ENCODE measurements at places on chromosomes 13 and 19.

- no peak for DNase-seq
Measured at GRCh38 chr19:18090545-18091216, 3.9 kb upstream of the IL12RB1 start.

DNA sequence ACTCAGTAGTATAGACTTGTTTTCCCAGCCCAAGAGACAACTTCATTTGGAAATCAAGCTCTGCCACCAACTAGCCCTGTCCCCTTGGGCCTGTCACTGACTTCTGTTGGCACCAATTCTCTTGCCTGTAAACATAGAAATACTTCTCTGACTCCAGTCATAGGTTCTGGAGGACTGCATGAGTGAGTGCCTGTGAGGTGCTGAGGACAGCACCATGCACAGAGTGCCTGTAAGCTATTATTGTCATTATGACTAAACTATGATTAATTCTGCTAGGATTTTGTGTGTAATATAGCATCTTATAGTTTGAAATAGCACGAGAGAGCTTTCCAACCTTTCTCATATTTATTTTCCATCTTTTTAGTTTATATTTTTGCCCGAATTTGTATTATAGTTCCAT lies 247.9 kb downstream of the MYO16 start:
- no peak for DNase-seq

DNA sequence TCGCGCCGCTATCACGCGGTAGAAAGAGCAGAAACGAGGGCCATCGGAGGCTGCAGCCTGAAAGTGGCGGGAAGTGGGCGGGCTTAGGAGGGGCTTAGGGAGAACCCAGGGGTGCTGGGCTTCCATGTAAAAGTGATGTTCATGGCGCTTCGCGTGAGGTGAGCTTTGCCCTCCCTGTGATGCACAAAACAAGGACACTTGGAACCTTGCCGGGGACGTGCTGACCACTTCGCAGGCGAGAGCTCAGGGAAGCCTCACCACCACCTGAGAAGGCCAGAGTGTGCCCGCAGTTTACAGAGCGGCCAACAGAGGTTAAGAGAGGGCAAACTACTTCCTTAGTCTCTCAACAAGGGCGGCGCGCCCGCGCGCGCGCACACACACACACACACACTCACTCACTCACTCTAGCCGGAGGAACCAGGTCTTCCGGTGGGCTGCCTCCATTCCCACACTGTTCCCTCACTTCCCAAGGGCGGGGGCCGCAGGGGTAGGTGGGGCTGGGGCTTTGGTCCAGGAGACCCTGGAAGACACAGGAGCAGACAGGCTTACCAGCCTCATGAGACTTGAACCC lies 651 bp downstream of the GAPDHS start:
- DNase-seq, result no peak

GRCh38 chr19:30160426-30160825 lies 211.8 kb upstream of the ZNF536 start:
- DNase-seq, result no peak

GRCh38 chr13:113001241-113002140 lies 32.5 kb downstream of the MCF2L start:
- no peak for DNase-seq

GRCh38 chr19:34960940-34961679 lies 2.9 kb downstream of the ZNF792 start:
- DNase-seq, result no peak

- DNase-seq, result no peak
Measured at GRCh38 chr13:19766591-19766990, 16.2 kb downstream of the PSPC1 start.

- DNase-seq, result no peak
Measured at GRCh38 chr13:113437408-113438010, 15.8 kb downstream of the ADPRHL1 start.

Measured in stimulated activated CD4-positive, alpha-beta T cell treated with anti-CD3 and anti-CD28 coated beads, Interleukin-1b, Interleukin-23, amount 100 ng/mL, for 24 hours (primary cell).